ENCODE measurements at places on chromosomes 16 and 17. TPM values are rescaled to one million over a fixed set of nuclear protein-coding genes. Genes with fewer than 3 reads are reported as not detected.

SUMO2 gene
- total RNA-seq: 148 TPM

CHST5 gene
- total RNA-seq: not detected

INTS2 gene
- 8.3 TPM for total RNA-seq

SOX9 gene
- total RNA-seq: 0.94 TPM

PRSS53 gene
- 1.5 TPM for total RNA-seq

HOXB8 gene
- not detected for total RNA-seq

KRTAP1-1 gene
- total RNA-seq: not detected

SMPD3 gene
- total RNA-seq: not detected

LONP2 gene
- 46.3 TPM for total RNA-seq

SMIM22 gene
- not detected for total RNA-seq

SNRNP25 gene
- 37.6 TPM for total RNA-seq

ASGR2 gene
- not detected for total RNA-seq

PITPNC1 gene
- total RNA-seq: 5.9 TPM

SOX15 gene
- total RNA-seq: not detected

UBALD1 gene
- 3.2 TPM for total RNA-seq

CMTM4 gene
- total RNA-seq: 9.6 TPM

MMD gene
- total RNA-seq: 8.5 TPM

KRTAP4-9 gene
- not detected for total RNA-seq

KRTAP9-4 gene
- not detected for total RNA-seq

RPGRIP1L gene
- 7.6 TPM for total RNA-seq

DNAI2 gene
- total RNA-seq: not detected

CTRL gene
- total RNA-seq: 0.38 TPM

GCGR gene
- not detected for total RNA-seq

TOX3 gene
- total RNA-seq: not detected

DPEP3 gene
- total RNA-seq: not detected

PRKCA gene
- total RNA-seq: 12.4 TPM

PHOSPHO1 gene
- not detected for total RNA-seq

KCNG4 gene
- not detected for total RNA-seq

CD19 gene
- total RNA-seq: not detected

TK1 gene
- 43.4 TPM for total RNA-seq

KRT31 gene
- total RNA-seq: not detected

RFFL gene
- 12.6 TPM for total RNA-seq

All from smooth muscle cell of the coronary artery (primary cell).